Suppressor macrophage (primary cell): ENCODE measurements at places on chromosomes 7 and 10.

DNA sequence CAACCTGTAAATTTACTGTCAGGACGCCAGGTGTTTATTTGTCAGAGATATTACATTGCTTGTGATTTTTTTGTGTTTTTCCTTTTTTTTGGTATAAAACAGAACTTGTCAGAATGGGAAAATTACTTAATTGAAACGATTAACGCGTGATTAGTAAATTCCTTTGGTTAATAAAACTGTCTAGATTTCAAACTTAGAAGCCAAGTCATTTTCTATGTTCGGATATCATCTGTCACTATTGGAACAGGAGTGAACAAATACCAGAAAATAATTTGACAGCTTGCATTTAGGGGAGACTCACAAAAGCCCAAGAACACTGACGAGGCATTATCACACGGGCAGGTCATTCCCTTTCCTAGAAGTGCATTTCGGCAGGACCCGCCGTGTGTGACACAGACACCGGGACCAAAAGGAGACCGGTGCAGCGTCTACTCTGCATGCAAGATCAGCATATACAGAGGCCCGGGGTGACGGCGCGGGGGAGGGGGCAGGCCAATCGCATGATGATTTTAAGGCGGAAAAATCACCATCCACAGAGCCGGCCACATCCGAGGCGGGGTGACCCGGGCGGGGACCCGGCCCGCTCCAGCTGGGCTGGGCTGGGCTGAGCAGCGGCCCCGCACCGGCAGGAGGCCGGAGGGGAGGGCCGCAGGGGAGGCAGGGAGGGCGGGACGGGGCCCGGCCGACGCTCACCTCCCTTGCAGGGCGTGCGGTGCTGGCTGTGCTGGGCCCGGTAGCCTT, 841 bp downstream of the GLUD1 start:
- DNase-seq: peak; percentile 71

DNA sequence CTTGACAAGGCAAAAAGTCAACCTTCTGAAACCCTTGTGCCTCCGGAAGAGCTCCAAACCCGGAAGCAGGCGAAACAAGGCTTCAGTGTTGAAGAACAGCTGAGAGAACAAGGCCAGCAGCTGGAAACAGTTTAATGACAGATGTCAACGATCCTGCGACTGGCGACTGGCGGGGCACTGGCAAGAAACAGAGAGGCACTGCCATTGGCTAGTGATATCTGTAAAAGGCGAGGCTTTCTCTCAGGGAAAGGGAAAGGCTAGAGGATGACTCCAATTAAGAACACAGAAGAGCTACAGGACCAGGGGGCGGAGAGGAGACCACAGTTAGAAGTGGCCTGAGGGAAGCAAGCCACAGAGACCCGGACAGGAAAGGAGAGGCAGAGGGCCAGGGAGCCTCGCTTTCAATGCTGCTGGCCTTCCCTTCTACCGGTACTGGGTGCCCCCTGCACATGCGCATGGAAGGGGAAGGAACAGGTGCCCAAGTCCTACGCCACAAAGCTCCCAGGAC, 19.4 kb downstream of the ITGB1 start:
- peak; percentile 27 for DNase-seq

GRCh38 chr10:80464557-80465450, 10.7 kb downstream of the TSPAN14 start:
- DNase-seq: no peak

GRCh38 chr10:3700531-3701076, 84.4 kb downstream of the KLF6 start:
- no peak for DNase-seq

- DNase-seq: no peak
Measured at GRCh38 chr7:94971051-94971867, 63.9 kb downstream of the PPP1R9A start.
